ENCODE measurements at places on chromosomes 11 and 22.

- no peak for DNase-seq
These were observed 28.5 kb downstream of the CD44 start for GRCh38 chr11:35167426-35167954.

- DNase-seq = peak; percentile 65
These were observed 68.1 kb downstream of the CSTPP1 start for GRCh38 chr11:47004595-47005033.

DNA sequence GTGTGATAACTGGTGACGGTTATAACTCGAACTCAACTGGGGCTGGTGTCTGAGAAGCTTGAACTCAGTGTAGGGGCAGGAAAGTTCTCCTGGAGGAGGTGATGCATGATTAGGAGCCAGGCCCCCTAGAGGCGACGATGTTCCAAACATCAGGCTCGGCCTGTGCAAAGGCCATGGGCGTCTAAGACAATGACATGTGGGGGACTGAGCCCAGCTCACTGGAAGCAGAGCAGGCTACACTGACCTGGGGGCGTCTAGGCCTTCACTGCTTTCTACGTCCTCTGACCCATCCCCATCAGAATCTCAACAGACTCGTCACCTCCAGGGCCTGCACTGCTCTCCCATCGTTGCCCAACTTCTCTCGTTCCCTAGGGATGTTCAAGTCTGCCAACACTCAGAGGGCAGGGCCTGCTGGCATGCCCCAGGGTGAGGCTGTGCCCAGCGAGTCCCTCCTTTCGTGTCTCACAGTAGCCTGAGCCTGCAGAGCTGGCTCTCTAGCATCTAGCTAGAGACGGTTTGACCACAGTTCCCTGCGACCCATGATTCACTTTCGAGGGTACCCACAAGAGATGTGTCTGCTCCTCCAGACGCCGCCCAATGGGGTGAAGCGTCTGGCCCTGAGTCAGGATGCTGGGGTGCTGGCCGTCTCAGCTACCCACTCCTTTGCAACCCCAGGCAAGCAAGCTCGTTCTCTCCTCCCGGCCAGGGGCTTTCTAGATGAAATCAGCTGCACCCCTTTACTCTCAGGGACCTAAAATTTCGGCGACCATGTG, 1.1 kb upstream of the ATG16L2 start:
- DNase-seq = peak; percentile 70

GRCh38 chr11:13595166-13595565, 73.3 kb upstream of the FAR1 start:
- no peak for DNase-seq

DNA sequence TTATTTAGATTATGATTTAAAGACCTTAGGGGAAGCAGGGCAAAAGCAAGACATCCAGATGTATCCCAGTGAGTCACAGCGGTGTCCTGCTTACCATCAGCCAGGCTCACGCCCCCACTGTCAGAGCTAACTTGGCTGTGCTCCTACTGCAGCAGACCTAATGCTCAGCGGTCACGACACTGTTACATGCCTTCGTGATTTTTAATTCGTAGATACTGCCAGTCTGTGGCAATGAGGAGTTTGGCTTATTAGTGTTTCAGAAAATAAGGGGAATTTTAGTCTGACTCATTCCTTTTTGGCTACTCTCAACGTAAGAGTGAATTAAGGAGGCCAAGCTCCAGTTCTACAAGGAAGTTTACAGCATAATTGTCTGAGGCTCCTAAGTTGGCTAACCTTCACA, 22.7 kb downstream of the EFCAB6 start:
- peak; percentile 70 for DNase-seq

All from BE2C (cell line).